ENCODE measurements at places on chromosomes 7 and 10. TPM values are rescaled to one million over a fixed set of nuclear protein-coding genes. Genes with fewer than 3 reads are reported as not detected.

CYP3A7 gene
- total RNA-seq, result not detected

ZNF853 gene
- total RNA-seq, result 22.9 TPM

TAC1 gene
- 0.36 TPM for total RNA-seq

PGAM2 gene
- total RNA-seq, result 0.99 TPM

MNX1 gene
- total RNA-seq, result not detected

DNA sequence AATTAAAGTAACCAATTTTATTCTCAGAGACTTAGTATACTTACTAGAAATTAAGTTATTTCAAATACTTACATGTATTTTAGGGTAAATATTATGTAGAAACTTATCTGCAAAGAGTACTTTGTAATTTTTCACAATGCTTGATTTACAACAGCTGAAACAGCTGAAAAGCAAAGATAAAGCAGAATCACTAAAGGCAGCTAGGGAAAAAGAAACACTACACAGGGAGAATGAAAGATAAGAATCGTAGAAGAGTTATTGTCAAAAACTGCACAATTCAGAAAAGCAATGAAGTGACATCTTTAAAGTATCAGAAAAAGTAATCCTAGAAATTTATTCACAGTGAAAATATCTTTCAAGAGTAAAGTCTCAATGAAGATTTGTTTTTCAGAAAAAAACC is 69.7 kb upstream of the ZNF804B start:
- no peaks in the 10 kb centered on the region for H3K4me1 ChIP-seq
- H3K27me3 ChIP-seq, result no peaks in the 10 kb centered on the region
- H3K4me3 ChIP-seq, result no peak overlapping the region
- no peak for DNase-seq
- no peak overlapping the region for H3K27ac ChIP-seq

- H3K27me3 ChIP-seq, result no peaks in the 10 kb centered on the region
- H3K4me1 ChIP-seq, result peaks cover 6% of the 10 kb centered on the region
- no peak for DNase-seq
- H3K27ac ChIP-seq, result no peak overlapping the region
- no peak overlapping the region for H3K4me3 ChIP-seq
- no peaks in the 10 kb centered on the region for H3K36me3 ChIP-seq
These were observed 174.1 kb downstream of the KCNMA1 start for GRCh38 chr10:77463499-77463898.

- DNase-seq, result no peak
- H3K27me3 ChIP-seq, result no peaks in the 10 kb centered on the region
- no peak overlapping the region for H3K4me3 ChIP-seq
- H3K4me1 ChIP-seq, result peaks cover 53% of the 10 kb centered on the region
- peak overlapping the region; percentile 39 for H3K27ac ChIP-seq
- H3K36me3 ChIP-seq, result no peaks in the 10 kb centered on the region
These were observed 49.0 kb downstream of the SPOCK2 start for GRCh38 chr10:72039377-72039776.

DNA sequence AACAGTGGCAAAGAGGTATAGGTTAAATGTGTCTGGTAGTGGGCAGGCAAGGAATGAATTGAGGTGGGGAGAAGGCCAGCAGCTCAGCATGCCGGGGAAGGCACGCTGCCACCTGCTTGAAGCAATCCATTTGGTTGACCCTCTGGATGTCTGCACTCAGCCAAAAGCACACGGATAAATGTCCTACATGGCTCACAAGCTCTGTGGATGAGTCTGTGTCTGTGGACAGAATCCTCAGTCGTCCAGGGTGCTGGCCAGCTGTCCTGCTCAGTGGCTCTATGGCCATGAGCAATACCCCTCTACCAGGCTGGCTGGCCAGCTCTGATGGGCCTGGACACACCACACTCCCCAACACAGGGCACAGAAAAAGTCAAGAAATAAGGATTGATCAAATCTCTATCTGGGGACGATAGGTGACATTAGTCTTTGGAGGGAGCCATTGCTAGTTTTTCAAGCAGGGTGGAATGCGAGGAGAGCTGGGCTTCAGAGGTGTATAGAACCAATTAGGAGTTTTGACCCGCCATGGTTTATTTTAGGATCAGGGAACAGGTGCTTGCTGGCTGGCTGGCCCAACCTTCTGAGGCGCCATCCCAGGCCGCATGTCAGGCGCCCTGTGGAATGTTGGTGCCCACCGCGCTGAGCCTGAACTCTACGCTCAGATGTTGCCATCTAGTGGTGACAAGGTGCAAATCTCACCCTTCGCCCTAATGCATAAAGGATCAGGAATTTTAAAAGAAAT is 493.4 kb downstream of the TNS3 start:
- peak overlapping the region; percentile 61 for H3K27ac ChIP-seq
- no peak overlapping the region for H3K4me3 ChIP-seq
- peak; percentile 63 for DNase-seq
- H3K4me1 ChIP-seq, result peaks cover 38% of the 10 kb centered on the region

- no peak overlapping the region for H3K27ac ChIP-seq
- no peaks in the 10 kb centered on the region for H3K36me3 ChIP-seq
- H3K4me1 ChIP-seq, result no peaks in the 10 kb centered on the region
- no peak for DNase-seq
These were observed 74.8 kb downstream of the PRKCQ start for GRCh38 chr10:6505300-6505699.

DNA sequence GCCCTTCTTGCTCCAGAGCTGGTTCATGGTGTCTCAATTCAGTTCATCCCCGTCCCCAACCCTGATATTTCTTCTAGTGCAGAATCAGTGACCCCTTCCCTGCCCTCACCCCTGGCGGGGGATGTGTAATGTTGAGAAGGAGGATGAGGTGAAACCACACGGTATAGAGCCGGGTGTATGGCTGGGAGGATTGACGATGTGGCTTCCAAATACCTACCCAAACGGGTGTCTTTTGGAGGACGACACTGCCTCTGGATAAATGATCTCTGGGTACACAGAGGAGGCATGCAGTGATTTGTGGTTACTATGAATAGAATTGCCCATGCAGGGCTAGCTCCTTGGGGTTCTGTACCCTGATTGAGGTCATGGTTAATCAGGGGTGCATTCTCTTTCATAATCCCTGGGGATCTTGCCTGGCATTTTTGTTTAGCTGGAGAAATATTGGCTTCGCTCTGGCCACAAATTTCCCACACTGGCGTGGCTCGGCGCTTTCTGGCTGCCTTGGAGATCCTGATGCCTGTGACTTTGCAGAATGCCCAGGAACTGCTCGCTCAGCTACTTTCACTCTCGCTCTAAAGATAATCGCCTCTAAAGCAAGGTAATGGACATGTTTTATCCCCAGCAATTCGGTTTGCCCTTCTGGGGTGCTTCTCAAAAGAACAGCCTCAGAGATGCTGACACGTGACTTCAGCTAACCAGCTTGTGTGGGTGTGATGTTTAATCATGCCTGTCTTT is 89.2 kb downstream of the RBM20 start:
- H3K27me3 ChIP-seq, result no peaks in the 10 kb centered on the region
- DNase-seq, result no peak
- H3K27ac ChIP-seq, result no peak overlapping the region
- peaks cover 23% of the 10 kb centered on the region for H3K4me1 ChIP-seq

GRCh38 chr7:42730586-42730985 is 181.3 kb downstream of the C7orf25 start:
- H3K36me3 ChIP-seq, result no peaks in the 10 kb centered on the region
- peaks cover 9% of the 10 kb centered on the region for H3K4me1 ChIP-seq
- no peak for DNase-seq
- no peak overlapping the region for H3K4me3 ChIP-seq
- H3K27me3 ChIP-seq, result peaks cover 2% of the 10 kb centered on the region

DNA sequence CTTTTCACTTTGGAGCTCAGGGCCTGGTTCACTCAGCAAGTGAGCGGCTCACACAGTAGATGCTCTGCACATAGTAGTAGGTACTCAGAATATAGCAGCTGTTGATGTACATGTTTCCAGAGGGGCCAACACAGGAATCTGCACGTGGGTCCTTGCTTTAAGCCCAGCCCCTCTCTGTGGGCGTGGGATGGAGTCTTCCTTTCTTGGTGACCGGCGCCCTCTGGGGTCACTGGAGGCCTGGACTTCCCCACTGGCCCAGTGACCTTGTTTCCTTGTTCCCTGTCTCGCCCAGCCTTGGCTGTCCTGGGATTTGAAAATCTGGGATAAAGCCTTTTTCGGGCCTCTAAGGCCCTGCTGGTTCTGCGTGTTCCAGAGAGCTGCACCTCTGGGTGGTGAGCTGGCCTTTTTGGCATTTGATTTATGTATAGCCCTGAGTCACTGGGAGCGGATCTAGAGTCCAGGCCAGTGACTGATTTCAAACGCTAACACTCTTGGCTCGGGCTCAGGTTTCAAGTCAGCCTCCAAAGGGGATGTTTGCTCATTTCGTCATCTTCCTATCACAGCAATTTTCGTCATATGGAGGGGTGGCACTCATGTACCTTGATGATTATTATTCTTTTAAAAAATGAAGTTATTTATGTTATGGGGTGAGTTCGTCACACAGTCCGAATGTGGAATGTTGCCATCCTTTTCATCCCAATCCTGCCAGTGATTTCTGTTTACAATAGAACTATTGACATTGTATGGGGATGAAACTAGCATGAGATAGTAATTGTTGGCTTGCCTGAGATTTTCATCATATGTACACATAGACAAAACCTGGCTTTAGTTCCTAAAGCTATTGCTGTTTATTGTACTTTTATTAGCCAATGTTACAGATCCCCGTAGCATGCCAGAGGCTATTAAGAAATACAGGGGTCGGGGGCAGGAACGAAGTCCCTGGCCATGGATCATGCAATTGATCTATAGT is 65.5 kb downstream of the CUX1 start:
- peak overlapping the region; percentile 84 for H3K27ac ChIP-seq
- no peak for DNase-seq
- no peaks in the 10 kb centered on the region for H3K27me3 ChIP-seq
- no peaks in the 10 kb centered on the region for H3K36me3 ChIP-seq

DNA sequence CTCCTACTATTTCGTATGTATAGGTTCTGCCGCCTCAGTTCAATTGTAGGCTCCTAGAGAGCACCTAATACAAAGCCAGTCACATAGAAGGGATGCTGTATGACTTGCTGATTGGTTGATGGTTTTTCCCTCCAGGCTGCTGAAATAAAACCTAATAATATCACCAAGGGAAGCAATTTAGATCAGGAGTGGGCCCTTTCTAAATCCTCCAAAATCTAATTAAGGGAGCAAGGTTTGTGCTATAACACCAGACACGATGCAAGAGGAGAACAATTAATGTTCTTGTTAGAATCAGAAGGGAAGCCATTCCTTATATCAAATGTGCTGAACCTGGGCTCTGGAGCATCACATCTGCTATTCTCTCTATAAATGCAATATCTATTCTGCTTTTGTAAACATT is 42.0 kb upstream of the SLC13A1 start:
- no peaks in the 10 kb centered on the region for H3K36me3 ChIP-seq
- H3K27me3 ChIP-seq, result no peaks in the 10 kb centered on the region
- H3K4me1 ChIP-seq, result peaks cover 9% of the 10 kb centered on the region
- H3K27ac ChIP-seq, result no peak overlapping the region
- no peak overlapping the region for H3K4me3 ChIP-seq

DNA sequence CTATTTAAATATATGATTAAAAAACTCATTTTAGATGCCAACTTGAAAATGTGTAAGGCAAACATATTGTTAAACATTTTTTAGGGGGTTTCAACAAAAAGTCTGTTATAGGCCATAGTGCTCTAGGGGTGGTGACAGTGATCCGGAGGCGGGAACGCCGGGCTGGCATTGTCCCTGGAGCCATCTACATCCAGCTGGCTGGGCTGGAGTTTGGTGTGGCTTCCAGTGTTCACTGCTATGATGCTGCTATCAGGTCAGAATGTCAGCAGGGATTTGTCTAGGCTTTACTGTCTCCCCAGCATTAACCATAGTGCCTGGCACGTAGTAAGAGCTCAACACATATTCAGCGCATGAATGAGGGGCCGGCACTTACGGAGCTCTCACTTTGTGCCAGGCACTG is 1.9 kb upstream of the SLC18A2 start:
- H3K36me3 ChIP-seq, result no peaks in the 10 kb centered on the region
- no peak overlapping the region for H3K27ac ChIP-seq
- no peak overlapping the region for H3K4me3 ChIP-seq
- H3K4me1 ChIP-seq, result peaks cover 4% of the 10 kb centered on the region
- no peak for DNase-seq
- peaks cover 89% of the 10 kb centered on the region for H3K27me3 ChIP-seq

- H3K27me3 ChIP-seq, result no peaks in the 10 kb centered on the region
- H3K36me3 ChIP-seq, result no peaks in the 10 kb centered on the region
- no peak overlapping the region for H3K4me3 ChIP-seq
- H3K4me1 ChIP-seq, result no peaks in the 10 kb centered on the region
These were observed 70.6 kb downstream of the MALRD1 start for GRCh38 chr10:19119191-19119590.

GRCh38 chr7:8365499-8366110 is 67.8 kb upstream of the NXPH1 start:
- H3K36me3 ChIP-seq, result no peaks in the 10 kb centered on the region
- H3K4me3 ChIP-seq, result no peak overlapping the region
- no peak for DNase-seq
- no peak overlapping the region for H3K27ac ChIP-seq

- peaks cover 27% of the 10 kb centered on the region for H3K4me1 ChIP-seq
- H3K36me3 ChIP-seq, result peaks cover 7% of the 10 kb centered on the region
- DNase-seq, result no peak
- H3K27me3 ChIP-seq, result no peaks in the 10 kb centered on the region
These were observed 13.4 kb downstream of the LRRC17 start for GRCh38 chr7:102925976-102926782.

DNA sequence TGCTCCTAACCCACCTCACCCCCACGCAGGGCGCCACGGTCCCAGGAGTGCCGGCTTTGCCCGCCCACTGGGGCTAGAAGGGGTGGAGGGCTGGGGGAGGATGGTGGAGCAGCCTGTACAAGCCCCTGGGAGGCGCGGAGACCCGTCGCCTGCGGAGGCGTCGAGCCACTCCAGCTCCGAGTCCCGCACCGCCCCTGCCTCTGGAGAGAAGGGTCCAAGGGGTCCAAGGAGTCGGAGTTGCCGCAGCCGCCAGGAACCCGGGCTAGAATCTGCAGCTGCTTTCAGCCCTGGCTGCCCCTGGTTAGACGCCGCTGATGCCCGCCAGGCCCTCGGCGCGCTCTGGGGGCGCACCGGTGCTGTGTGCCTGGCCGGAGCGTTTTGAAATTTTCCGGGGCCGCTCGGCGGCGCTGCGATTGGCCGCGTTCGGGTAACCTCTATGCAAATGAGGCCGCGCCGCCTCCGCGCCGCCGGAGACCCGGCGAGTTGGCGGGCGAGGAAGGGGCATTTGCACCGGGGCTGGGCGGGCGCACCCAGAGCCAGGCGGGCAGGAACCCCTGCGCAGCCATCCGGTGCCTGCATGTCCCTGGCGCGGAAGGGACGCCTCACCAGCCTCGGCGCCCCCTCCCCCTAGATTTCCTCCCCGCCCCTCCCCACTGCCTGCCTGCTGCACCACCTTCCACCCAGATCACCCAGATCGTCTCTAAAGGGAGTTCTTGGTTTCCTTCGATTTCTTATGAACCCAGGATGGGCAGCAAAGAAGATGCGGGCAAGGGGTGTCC is at the start of gene HMX2:
HMX2 (plus strand) TSS at position 502 of the 779 bp plus-strand sequence; CDS start at position 745, 243 bp downstream.
- H3K4me1 ChIP-seq, result peaks cover 20% of the 10 kb centered on the region
- H3K27me3 ChIP-seq, result peaks cover 94% of the 10 kb centered on the region
- H3K4me3 ChIP-seq, result peak within 1 kb of the TSS; percentile 22
- H3K27ac ChIP-seq, result no peak within 1 kb of the TSS
- no peak for DNase-seq
- H3K36me3 ChIP-seq, result no peaks in the 10 kb centered on the region
